ENCODE measurements at places on chromosomes 13 and 19.

DNA sequence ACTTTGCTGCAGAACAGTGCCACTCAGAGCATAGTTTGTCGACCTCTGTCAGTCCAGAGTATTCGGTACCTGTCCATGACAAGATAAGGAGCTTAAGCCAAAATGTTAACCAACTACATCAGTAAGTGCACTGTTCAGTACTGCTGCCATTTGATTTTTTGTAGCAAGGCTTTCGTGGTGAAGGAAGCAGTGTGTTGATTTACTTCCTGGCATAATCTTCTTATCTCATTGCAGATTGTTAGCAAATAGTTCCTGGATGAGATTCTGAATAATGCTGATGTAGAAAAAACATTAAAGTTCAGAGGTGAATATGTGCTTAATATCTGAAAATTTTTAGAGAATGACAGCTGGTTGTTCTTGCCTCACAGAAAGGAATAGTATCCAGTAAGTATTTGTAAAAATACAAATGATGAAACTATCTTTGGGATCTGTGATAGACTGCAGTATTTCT, 85.7 kb downstream of the LRRC63 start:
- DNase-seq: peak; percentile 58

GRCh38 chr13:99902657-99903056, 68.9 kb downstream of the ZIC5 start:
- no peak for DNase-seq

DNA sequence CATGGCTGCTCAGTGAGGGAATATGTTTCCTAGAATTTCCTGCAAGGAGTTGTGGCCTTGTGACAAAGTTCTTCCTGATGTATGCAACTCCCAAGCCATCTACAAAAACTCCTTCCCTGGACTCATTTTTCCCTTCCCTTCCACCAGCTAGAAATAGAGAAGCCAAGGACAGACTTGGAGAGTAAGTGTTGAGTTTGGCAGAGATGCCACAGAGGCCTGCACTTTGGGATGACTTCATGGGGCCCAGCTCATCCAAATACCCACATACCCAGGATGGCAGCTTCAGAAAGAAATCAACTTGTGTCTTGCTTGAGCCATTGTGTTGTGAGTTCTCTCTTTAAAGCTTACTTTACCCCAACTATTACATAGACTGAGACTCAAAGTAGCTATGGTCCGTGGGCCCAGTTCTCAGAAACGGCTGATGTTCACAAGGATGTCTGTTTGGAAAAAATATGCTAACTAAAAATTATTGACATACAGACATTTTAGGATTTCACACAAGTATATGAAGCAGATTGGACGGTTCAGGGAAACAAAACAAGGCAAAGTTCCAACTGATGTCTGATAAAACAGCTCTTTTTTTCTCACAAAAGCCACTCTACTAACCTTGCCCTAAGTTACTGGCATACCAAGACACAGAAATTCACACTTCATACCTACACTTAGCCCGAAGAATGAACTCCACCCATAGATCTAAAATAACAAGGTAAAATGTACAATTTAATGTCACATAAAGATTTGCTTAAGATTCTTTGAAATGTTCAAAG, 107.9 kb downstream of the NALCN start:
- DNase-seq: peak; percentile 39

- peak; percentile 60 for DNase-seq
Observed at GRCh38 chr19:21749090-21749489, 18.3 kb downstream of the ZNF100 start.

DNA sequence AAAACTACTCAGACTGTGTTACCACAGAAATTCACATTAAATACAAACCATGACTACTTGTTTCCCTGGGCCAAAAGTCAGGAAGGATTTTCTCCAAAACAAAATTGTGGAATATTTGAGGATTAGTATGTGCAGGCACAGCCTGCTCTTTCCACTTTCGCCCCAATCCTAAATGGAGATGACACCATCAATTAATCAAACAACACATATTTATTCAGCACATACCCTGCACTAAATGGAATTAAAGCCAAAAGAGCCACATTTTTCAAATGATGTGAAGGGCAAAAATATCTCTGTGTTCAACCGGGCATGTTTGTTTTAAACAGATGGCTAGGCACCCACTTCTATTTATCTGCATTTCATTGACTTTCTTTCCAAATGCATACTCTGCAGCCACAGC, 523.1 kb downstream of the DCT start:
- no peak for DNase-seq

- no peak for DNase-seq
Observed at GRCh38 chr13:112938680-112939079, 30.3 kb upstream of the MCF2L start.

DNA sequence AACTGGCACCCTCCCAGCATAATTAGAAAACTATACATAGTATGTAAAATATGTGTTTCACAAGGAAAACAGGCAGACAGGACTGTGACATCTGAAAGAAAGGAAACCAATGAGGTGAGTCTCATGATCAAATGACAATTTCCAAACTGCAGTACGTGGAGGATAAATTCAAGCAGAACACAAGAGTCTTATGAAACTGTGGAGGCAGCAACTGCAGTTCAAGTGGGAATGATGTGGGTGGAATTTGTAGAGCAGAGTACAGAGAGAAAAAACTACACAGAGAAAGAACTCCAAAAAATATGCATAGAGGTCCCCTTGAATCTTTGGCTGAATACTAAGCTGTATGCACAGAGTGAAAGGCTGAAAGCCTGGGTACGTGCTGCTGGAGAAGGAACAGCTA, 9.7 kb downstream of the SIGLEC6 start:
- DNase-seq: no peak

DNA sequence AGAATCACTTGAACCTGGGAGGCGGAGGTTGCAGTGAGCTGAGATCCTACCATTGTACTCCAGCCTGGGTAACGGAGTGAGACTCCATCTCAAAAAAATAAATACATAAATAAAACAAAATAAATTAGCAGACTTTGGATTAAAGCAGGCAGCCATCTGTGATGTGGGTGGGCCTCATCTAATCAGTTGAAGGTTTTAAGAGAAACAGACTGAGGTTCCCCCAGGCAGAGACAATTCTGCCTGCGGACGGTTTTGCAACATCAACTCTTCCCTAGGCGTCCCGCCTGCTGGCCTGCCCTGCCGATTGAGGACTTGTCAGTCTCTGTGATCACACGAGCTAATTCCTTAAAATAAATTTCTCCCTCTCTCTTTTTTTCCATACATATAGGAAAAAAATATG, 23.7 kb downstream of the ATCAY start:
- DNase-seq: no peak

- peak; percentile 33 for DNase-seq
Observed at GRCh38 chr13:44565881-44566280, 10.2 kb downstream of the TSC22D1 start.

DNA sequence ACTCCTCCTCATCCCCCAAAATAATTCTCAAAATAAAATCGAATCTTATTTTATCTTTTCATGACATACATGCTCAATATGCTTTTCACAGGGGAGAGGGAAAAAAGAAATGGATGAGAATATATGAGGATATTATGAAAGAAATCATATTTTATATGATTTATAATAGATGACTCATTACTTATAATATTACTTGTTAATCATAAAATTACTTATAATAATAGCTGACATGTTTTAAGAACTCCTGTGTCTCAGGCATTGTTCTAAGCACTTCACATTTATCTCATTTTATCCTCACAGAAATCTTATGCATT, 3.0 kb upstream of the CEACAM3 start:
- DNase-seq: no peak

DNA sequence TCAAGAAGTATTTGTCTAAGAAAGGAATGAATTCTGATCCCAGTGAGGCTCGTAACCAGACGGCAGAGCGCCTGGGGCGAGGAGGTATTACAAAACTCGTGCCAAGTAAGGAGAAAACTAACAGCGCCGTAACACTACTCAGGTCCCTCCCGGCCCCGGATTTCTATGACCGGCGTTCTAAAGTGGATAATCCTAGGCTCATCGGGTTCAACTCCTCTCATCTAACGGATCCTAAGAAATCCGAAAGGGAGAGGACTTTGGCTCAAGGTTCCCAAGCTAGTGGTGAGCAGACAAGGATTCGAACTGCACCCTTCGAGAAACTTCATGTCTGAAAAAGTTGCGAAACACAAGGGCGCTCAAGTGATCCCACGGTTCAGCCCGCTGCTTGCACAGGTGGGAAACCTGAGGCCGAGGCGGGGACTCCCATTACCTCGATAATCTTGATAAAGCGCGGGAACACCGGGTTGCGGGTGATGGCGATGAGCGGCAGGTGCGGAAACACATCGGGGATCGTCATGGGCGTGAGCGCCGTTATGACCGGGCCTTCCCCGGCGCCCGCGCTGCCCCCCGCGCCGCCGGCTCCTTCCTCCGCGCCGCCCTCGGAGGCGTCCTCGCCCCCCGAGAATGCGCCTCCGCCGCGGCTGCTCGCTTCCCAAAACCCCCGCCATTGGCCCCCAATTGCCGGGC, 529 bp downstream of the LONP1 start:
- DNase-seq: peak; percentile 46

GRCh38 chr13:106352850-106353249, 182.6 kb downstream of the EFNB2 start:
- DNase-seq: peak; percentile 51

GRCh38 chr13:43802511-43802910, 15.7 kb upstream of the ENOX1 start:
- DNase-seq: no peak

GRCh38 chr19:13892870-13893269, 13.0 kb downstream of the BRME1 start:
- no peak for DNase-seq

- peak; percentile 78 for DNase-seq
Observed at GRCh38 chr13:74206061-74206561, 71.9 kb upstream of the KLF12 start.

DNA sequence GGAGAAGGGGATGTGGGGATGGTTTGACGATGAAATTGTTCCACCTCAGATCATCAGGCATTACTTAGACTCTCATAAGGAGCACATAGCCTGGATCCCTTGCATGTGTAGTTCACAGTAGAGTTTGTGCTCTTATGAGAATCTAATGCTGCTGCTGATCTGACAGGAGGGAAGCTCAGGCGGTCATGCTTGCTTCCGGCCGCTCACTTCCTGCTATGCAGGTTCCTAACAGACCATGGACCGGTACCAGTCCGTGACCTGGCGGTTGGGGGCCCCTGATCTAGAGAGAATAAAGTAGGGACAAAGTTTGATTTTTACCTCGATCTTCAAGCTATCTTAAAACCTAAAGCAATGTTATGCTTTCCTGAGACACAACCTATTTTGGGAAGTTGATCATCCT, 373.8 kb upstream of the ARGLU1 start:
- DNase-seq: no peak

DNA sequence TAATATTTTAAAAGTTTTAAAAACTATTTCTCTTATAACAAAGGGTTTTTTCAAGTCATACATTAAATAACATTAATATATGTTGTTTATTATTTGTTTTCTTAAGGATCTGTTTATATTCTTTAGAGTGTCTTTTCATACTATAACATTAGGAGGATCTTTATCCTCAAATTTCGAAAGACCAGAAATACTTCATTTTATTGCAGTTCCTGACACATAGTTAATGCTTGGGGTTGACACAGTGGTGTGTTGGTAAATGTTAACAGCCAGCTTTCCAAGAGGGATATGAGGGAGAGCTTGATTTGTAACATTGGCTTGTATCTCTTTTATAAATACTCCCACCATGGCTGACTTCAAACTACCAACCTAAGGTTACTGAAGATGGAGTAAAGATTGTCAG, 126.6 kb upstream of the KLF5 start:
- DNase-seq: no peak

DNA sequence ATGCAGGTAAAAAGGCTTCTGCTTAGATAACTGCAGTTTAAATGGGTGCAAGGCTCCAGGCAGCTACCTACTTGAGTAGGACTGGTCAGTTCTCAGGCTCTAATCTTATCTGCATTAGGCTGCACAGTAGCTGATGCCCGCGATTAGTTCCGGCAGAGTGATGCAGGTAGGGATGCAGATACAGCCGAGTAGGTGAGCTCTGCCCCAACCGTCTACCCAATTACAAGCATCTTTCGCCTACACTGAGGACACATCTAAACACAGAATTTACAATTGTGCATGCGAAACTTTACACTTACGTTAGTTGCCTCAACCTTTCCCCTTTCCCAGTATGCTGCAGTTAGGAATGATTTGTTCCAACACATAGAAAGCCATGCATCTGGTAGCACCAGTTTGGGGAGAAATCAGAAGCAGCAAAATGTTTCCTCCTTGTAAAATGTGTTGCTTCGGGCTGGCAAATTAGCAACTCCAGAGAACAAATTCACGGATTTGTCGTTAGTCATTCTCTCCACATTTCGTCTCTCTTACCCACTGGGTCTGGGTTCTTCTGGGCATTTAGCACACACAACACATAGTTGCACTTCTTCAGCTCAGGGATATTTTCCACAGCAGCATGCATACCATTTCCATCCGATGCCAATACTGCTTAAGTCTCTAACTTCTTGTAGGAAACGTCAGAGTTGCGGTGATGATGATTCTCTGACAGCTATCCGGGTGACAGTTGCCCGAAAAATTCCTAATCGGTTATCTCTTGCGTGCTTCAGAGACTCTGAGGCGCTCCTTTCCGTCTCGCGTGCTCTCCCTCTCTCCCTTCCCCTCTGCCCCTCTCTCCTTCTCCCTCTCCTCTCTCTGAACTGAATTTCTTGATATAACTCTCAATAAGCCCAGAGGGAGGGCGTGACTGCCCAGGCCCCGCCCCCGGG, at the start of gene PCDH9:
Gene PCDH9, minus strand, starts transcription at position 856 of the 923 bp plus-strand sequence. CDS start 1,896 bp downstream, outside the sequence.
- DNase-seq: peak; percentile 34

DNA sequence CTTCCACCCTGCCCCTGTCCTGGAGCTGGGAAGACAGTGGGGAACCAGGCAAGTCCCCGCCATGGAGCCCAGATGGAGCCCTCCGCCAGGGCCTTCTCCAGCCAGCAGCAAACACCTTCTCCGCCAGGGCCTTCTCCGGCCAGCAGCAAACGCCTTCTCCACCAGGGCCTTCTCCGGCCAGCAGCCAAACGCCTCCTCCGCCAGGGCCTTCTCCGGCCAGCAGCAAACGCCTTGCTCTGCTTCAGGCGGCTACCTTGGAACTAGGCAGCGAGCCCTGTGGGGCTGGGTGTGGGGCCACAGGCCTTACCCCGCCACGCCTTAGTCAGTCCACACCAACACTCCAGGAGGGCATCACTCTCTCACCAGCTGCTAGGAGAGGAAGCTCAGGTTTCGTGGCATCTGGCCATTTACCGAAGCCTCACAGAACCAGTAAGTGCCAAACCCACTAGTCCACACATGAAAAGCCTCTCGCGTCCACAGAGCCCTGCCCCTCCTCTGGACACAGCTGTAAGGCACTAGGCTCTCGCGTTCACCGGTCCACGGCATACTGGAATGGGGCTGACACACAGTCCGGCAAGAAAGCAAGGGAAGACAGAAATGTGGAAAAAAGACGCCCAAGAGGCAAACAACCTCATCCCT, 41.0 kb downstream of the MLLT1 start:
- peak; percentile 40 for DNase-seq

- DNase-seq: peak; percentile 67
Observed at GRCh38 chr13:35789335-35790165, 313.1 kb upstream of the MAB21L1 start.

GRCh38 chr13:110868720-110869119, 46.1 kb downstream of the ANKRD10 start:
- DNase-seq: no peak

GRCh38 chr13:110630566-110631119, 15.3 kb downstream of the NAXD start:
- no peak for DNase-seq

All from iris pigment epithelial cell (primary cell).